Fibroblast of the aortic adventitia (primary cell): ENCODE measurements at places on chromosomes 12 and 14.
A peak's percentile ranks its signal among the peaks of the same experiment; 100 is the strongest.

- no peak for DNase-seq
Measured at GRCh38 chr12:131946757-131947156, 3.0 kb upstream of the EP400 start.

- peak; percentile 2 for DNase-seq
Measured at GRCh38 chr14:93548102-93548843, 117.5 kb downstream of the UNC79 start.

GRCh38 chr12:111269718-111270117 is 99.2 kb downstream of the PHETA1 start:
- no peak for DNase-seq

- no peak for DNase-seq
Measured at GRCh38 chr14:100065111-100065871, at the start of gene EVL. Gene EVL, plus strand, starts transcription at chr14:100065422. Its CDS starts 79 bp downstream, at chr14:100065501.

- DNase-seq = no peak
Measured at GRCh38 chr12:132103542-132104308, 40.4 kb downstream of the DDX51 start.

DNA sequence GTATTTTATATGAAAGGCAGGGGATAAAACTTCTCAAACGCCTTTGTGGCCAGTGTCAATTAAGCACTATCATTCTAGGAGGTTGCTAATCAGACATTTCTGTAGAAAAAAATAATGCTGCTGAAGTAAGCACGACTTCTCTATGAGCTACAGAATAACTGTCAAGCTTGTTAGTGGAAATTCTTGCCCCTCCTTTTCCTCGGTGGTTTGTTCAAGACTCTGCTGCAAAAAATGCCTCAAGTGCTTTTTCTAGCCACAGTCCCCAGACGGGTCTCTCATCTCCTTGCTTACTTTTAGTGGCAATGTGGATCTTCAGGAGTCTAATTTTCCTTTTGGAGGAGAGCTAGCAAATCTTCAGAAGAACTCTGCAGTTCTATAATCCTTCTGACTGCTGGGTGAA is 452.0 kb downstream of the FUT8 start:
- no peak for DNase-seq

- peak; percentile 56 for DNase-seq
Measured at GRCh38 chr12:110312581-110313360, 31.7 kb downstream of the ATP2A2 start.

- no peak for DNase-seq
Measured at GRCh38 chr14:24465368-24465767, 22.8 kb upstream of the SDR39U1 start.

DNA sequence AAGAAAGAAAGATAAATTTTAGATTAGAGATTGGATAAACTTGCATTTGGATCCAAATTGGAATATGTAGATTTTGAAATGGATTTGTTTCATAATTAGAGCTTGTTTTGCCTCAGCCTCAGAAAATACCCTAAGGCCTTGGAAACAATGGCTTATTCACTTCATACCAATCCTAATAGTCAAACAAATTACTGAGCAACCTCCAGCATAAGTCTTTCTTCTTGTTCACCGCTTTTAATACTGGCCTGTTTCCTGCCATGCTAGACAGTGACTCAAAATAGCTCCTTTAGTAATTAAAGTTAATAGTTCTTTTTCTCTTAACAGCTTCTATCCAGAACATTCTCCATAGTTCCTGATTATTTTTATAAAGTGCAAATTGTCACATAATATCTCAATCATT is 110.9 kb upstream of the DNM1L start:
- peak; percentile 93 for DNase-seq

- DNase-seq = peak; percentile 48
Measured at GRCh38 chr12:124653169-124653931, 85.9 kb upstream of the NCOR2 start.

GRCh38 chr14:96979611-96980074 is 182.5 kb downstream of the VRK1 start:
- no peak for DNase-seq

DNA sequence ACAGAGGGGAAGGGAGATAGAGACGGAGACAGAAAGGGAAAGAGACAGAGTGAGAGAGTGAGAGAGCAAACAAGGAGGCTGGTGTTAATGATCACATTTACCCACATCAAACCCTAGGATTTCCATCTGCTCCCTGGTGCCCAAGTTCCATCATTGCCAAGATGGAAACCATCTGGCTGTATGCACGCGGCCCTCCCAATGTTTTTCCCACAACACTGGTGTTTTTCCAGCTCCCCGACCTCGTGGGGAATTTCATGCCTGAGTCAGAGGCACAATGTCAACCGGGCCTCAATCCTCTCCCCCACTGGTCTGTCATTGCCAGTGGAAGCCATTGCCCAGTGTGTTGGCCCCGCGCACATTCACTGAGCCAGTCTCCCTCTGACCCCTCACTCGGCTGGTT is 19.9 kb upstream of the BDKRB2 start:
- peak; percentile 84 for DNase-seq

- DNase-seq = peak; percentile 57
Measured at GRCh38 chr12:70243510-70244371, 508 bp downstream of the CNOT2 start.

DNA sequence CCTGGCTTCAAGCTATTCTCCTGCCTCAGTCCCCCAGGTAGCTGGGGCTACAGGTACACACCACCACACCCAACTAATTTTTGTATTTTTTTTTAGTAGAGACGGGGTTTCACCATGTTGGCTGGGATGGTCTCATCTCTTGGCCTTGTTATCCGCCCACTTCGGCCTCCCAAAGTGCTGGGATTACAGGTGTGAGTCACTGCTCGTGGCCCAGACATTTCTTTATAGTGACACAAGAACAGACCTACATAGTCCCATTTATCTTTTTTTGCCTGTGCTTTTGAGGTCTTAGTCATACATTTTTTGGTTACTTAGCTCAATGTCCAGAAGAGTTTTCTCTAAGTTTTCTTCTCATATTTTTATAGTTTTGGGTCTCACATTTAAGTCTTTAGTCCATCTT is 247.4 kb downstream of the SYT10 start:
- DNase-seq = no peak

DNA sequence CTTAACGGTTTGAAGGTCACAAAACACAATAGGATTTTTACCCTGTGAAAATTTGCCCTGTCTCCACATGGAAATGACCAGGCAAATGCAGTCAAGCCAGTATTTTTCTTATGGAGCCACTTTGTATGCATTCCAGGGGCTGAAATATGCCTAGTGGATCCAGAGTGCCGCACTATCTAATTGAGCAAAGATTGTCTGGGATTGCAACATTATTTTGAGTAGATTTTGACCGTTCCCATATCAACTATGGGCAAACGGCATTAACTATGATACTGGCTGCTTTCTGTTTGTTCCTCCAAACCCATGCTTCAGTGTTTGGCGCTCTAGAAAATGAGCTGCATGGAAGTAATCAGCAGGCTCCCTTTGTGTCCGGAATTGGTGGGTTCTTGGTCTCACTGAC is 223.0 kb downstream of the BTG1 start:
- DNase-seq = peak; percentile 10

GRCh38 chr12:113276946-113277500 is 55.8 kb downstream of the TPCN1 start:
- no peak for DNase-seq

DNA sequence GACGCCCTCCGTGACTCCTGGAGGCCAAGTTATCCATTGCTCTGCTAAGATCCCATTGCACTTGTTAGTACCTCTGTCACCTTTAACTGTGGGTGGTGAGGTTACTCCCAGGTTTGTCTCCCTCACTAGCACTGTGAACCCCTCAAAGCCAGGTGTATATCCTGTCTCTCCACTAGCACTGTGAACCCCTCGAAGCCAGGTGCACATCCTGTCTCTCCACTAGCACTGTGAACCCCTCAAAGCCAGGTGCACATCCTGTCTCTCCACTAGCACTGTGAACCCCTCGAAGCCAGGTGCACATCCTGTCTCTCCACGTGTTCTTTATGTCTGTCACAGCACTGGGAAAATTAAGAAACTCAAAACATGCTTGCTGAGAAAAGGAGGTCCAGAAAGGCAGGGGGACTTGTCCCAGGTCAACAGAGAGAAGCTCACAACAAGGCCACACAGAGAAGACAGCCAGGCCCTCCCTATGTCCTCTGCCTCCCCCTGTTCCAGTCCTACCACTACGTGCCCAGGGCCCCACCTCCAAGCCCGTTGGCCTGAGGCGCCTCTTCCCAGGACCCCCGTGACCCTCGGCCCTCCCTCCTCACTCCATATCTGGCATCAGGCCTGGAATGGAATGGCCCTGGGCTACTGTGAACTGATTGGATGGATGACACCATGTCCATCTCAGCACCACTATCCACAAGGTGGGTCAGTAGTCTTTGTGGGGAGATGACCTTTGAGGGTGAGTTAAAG is 26.4 kb upstream of the FKBP4 start:
- no peak for DNase-seq

DNA sequence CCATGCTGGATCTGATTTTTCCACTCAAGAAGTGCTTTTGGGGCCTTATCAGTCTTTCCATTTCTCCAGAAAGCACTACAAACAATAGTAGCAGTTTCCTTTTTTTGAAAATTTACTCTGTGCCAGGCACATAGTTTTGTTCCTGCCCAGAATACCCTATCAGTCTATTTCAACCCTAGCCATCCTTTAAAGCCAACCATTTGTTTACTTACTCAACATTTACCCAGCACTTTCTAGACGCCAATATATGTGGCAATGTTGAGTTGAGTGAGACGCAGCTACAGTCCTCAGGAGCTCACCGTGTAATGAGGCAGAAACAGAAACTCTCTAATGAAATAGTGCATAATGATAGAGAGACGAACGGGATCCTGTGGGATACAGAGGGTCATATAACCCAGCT is 32.9 kb upstream of the CHST11 start:
- DNase-seq = no peak
